MCF 10A (cell line): ENCODE measurements at places on chromosomes 3 and 15.
A peak's percentile ranks its signal among the peaks of the same experiment; 100 is the strongest.

- DNase-seq: peak; percentile 41
These were observed 74.3 kb upstream of the VGLL4 start for GRCh38 chr3:11717768-11718636.

- no peak for DNase-seq
These were observed 639.7 kb upstream of the NR2F2 start for GRCh38 chr15:95690631-95691340.

DNA sequence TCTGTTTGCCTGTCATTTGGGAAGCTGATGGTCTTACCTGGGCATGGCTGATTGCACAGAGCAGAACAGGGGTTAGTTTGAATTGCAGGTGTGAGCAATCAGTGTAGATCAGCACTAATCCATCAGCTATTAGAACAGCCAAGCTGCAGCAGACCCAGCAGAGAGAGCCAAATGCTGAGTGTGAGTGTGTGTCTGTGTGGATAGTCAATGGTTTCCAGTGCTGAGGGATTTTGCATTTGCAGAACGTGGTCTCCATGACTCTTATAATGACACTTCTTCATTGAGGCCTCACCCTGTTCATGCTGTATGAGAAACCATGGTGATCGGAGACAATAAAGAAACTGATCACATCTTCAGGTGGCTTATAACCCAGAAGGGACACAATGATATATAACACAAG, 312.1 kb downstream of the SOX2 start:
- no peak for DNase-seq

DNA sequence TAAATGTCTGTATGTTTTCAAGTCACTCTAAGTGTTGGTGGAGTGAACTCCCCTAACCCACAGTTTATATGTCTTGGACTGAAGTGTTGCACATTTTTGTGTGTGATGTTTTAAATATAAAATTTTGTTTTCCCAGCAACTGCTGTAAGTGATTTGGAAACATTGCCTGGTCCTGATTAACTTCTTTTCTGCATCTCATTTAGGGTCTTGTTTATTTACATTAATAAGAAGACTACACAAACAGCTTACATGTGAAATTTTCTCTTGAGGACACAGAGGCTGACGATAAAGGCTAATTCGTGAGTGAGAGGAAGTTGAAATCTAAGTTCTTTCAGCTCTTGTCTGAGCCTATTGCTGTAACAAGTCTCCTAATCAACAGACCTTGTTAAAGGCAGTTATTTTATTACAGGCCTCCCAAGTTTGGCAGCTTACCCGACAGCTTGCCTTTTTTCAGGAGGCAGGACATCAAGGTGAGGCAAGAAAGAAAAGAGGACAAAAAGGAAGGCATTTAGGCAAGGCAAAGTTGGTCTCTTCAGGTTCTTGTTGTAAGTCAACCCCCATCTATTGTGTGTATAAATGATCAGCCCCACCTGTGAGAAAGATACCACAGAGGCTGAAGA, 177.7 kb upstream of the NR2E3 start:
- no peak for DNase-seq

- DNase-seq: no peak
These were observed 18.7 kb downstream of the IGSF11 start for GRCh38 chr3:119015942-119016341.

DNA sequence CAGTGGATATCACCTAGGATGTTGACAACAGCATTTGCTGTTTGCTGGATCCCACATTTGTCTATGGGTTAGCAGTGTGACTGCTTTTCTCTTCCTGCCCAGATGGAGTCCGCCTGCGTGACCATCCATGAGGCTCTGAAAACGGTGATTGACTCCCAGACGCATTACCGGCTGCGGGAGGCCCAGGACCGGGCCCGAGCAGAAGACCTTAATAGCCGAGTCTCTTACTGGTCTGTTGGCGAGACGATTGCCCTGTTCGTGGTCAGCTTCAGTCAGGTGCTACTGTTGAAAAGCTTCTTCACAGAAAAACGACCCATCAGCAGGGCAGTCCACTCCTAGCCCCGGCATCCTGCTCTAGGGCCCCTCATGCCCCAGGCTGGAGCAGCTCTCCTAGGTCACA, 11.0 kb downstream of the TMED3 start:
- no peak for DNase-seq
